Right ventricle myocardium superior (tissue), 1 donor: ENCODE measurements at places on chromosomes 2 and 18. TPM values are rescaled to one million over a fixed set of nuclear protein-coding genes. Genes with fewer than 3 reads are reported as not detected.
A peak's percentile ranks its signal among the peaks of the same experiment; 100 is the strongest.

The TMEM150A gene
- total RNA-seq = 9.5 TPM

DNA sequence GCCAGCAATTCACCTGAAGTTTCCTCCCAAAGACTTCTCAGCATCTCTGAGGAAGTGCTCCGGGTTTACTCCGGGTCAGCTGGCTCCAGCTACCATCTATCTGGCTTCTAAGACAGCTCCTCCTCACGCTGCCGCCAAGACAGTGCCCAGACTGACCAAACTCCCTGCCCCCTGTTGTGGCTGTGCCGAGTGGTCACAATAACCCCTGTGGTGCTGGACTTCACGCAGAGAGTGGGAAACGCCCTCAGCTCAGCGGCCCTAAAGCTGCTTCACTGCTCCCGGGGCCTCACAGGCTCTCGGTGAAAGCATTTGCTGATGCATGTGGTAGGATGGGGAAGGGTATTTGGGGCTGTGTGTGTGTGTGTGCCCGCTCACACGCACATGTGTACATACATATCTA, 154.8 kb upstream of the ZNF236 start:
- no peak for DNase-seq

- DNase-seq = no peak
These were observed 61.7 kb downstream of the MEX3C start for GRCh38 chr18:51135795-51136194.

GRCh38 chr2:38380397-38381130, 3.5 kb upstream of the ATL2 start:
- DNase-seq = no peak

GRCh38 chr2:239106314-239106908, 258.5 kb downstream of the TWIST2 start:
- peak; percentile 75 for DNase-seq

GRCh38 chr18:74459889-74460288, 2.8 kb upstream of the DIPK1C start:
- no peak for DNase-seq

GRCh38 chr2:110854355-110855081, 122.1 kb downstream of the ACOXL start:
- DNase-seq = no peak

The SLC11A1 gene
- total RNA-seq = 4.4 TPM

DNA sequence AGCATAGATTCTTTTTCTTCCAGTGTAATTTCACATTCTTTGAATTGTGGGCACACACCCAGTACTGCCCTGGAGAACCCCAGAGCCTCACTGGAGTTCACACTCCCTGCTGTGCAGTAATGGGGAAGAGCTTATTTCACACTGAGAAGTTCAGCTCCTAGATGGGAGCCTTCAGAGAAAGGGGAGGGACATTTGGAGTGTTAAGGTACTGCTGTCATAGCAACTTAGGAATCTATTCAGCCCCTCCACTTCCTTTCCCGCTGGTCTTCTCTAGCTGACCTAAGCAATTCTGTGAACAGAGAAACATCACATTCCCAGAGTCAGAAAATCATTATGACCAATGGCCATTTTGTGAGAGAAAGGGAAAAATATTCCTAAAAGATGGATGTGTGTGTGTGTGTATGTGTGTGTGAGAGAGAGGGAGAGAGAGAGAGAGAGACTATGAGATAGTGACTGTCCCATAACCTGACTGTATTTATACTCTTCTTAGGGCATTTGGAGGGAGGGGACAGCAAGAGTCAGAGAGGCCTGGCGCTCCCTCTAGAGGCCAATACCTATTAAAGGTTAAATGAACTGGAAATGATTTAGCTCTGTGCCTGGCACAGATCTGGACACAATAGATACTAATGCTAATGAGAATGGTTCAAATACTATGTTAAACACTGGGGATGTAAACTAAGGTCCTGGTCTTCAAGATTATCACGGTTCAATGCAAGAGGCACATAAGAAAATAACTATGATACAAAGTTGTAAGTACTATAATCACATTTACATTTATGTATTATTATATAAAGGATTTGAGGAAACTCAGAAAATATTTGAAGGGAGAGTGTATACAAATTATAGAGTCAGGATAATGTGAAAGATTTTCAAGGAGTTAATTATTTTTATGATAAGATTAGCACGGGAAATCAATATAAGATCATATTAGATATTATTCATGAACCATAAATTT, 41.5 kb upstream of the RPE start:
- DNase-seq = no peak

The DSG1 gene
- total RNA-seq = 0.89 TPM

DNA sequence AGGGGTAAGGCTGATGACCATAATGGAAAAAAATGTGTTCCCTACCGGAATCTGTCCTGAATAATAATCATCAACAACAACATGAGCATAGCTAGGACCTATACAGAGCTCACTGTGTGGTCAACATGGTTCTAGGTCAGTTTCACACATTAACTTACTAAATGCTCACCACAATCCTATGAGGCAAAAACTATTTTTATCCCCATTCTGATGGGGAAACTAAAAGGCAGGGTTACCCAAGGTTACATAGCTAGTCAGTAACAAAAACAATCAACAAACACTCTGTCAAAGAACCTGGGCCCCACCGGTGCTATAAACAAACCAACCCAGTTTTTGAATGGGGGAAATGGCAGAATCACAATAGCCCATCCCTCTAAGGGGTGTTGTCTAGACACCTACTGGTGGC, 40.1 kb downstream of the AOX1 start:
- no peak for DNase-seq

The ANKRD62 gene
- not detected for total RNA-seq

DNA sequence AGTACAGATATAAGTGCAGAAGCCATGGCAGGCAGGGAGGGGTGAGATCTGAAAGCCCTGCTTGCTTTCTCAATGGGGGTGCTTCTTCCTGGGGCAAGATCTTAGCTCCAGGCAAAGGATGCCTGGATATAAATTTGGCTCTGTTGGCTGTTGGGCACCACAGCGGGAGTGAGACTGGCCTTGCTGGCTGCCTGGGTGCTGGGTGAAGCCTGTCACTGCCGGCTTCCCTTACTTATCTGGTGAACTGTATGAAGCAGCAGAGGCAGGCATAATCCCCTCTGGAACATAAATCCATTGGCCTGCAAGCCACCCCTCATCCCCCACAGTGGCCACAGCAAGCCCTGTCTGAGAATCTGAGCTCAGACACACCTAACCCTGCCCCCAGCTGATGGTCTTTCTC, 27.4 kb upstream of the SP140L start:
- DNase-seq = no peak

DNA sequence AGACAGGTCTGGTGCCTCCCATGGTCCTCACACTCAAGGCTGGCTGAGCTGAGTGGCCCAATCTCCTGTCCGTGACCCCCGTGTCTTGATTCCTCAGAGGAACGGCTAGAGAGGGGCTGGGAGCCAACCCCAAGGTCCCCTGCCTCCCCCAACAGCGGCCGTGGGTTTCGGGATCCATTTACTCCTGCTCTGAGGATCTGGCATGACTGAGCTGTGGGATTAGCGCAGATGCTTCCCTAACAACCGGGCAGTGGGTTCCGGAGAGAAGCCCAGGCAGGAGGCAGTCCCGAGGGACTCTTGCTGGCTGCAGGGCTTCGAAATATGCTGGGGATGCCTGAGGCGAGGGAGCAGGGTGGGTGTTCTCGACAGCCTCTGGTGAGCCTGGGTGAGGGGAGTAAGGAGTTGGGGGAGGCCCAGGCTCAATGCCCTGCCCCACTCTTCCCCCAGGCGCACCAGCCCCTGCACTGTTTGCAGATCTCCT, 18.9 kb downstream of the GPR35 start:
- DNase-seq = no peak

GRCh38 chr18:79771446-79772107, 26.2 kb upstream of the KCNG2 start:
- DNase-seq = no peak

- no peak for DNase-seq
These were observed 32.9 kb upstream of the SCG2 start for GRCh38 chr2:223635080-223635479.

DNA sequence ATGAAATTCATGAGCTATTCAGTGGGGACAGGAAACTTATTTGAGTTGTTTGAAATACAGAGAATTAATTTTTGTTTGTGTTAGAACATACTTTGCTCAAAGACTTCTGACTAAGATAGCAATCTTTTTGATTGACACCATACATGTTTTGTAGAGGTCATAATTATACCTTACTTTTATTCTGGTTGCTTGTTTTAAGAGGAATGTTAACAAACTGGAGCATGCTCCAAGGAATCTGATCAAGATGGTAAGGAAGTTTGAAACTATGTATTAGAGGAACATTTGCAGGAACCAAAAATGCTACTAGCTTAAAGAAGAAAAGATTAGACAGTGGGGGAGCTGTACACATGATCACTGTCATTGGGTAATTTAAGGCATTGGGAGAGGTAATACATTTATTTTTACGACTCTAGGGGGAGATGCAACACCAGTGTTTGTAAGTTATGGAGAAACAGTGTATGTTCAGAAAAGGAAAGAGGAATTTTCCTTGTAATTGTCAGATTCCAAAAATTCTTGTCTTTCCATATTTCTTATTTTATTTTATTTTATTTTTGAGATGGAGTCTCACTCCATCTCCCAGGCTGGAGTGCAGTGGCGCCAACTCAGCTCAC, 8.0 kb downstream of the AGFG1 start:
- no peak for DNase-seq

- no peak for DNase-seq
These were observed 75.6 kb downstream of the ATL2 start for GRCh38 chr2:38301340-38301968.

The SATB2 gene
- 1.3 TPM for total RNA-seq

- DNase-seq = peak; percentile 41
These were observed 277.1 kb downstream of the PIEZO2 start for GRCh38 chr18:10872304-10872703.

The GALNT5 gene
- 0.16 TPM for total RNA-seq
